ENCODE measurements at places on chromosomes 7 and 10.

GRCh38 chr10:71555087-71555723 is 158.5 kb downstream of the CDH23 start:
- no peak for DNase-seq

GRCh38 chr7:28528899-28529298 is 116.6 kb downstream of the CREB5 start:
- no peak for DNase-seq

DNA sequence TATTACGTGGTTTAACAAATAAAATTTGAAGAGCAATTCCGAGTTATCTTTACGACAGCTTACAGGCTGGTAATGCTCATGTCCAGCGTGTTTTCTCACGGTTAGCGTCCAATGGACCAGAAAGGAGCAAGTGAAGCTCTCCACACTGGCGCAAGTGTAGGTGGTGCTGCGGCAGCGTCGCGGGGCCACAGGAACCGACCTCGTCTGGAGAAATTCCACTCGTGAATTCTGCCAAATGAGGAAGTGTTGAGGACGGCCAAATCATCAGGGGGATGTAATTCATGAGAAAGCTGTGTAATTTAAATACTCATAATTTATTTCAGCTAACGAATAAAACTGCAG is 350 bp upstream of the ZNF37A start:
- DNase-seq = no peak

DNA sequence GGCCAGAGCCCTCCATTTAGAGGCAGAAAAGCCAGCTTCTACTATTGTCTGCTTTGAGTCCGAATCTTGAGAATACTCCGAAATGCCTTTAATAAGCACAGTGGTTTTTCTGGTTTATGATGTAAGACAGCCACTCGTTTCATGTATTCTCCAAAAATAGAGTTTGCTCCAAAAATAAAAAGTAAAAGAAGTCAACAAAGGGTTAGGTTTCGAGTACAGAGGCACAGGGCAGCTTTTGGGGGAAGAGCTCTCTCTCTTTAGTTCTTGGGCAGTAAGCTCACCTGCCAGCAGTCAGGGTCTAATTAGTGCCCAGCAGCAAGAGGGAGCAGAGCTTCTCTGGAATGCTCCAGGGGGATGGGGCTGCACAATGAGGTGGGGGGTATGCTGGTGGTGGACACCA is 20.2 kb downstream of the CREB3L2 start:
- DNase-seq = no peak

- no peak for DNase-seq
Observed at GRCh38 chr10:5533098-5533731, 8.5 kb downstream of the CALML3 start.

GRCh38 chr10:122474131-122474818 is 12.9 kb downstream of the HTRA1 start:
- DNase-seq = no peak

GRCh38 chr7:27303026-27303425 is 60.4 kb downstream of the EVX1 start:
- no peak for DNase-seq

- DNase-seq = no peak
Observed at GRCh38 chr10:14362104-14362503, 31.4 kb upstream of the FRMD4A start.

- no peak for DNase-seq
Observed at GRCh38 chr7:35889001-35889400, 88.1 kb downstream of the SEPTIN7 start.

DNA sequence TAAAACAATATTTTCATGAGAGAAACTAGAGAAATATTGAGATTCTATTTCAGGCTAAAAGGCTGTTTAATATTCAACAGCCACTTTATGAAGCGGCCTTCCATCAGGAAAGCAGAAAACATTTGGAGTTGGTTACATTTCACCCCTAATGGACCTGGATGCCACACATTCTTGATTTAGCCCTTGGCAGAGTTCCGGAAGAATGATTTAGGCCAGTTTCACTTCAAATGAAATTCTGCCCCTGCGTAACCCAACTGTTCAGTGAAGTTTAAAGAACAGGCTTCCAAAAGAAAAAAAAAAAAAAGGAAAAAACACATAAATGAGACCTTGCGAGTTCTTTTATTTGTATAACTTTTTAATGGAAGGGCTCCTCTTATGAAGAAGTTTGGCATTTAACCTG is 239.2 kb upstream of the AKR1E2 start:
- DNase-seq = no peak

Data from GM18507 (cell line).